ENCODE measurements at places on chromosomes 1 and 21. TPM values are rescaled to one million over a fixed set of nuclear protein-coding genes. Genes with fewer than 3 reads are reported as not detected.

The PITHD1 gene
- 53.2 TPM for total RNA-seq

The LCE3C gene
- total RNA-seq = not detected

The SEMA4A gene
- total RNA-seq = 4.2 TPM

The FAM177B gene
- total RNA-seq = not detected
